ENCODE measurements at places on chromosomes 2 and 18. TPM values are rescaled to one million over a fixed set of nuclear protein-coding genes. Genes with fewer than 3 reads are reported as not detected.

Gene MC4R
- total RNA-seq = not detected

Gene TEX44
- total RNA-seq = not detected

Gene SPC25
- 0.22 TPM for total RNA-seq

Gene ST8SIA5
- total RNA-seq = not detected

Gene TRAPPC8
- 23.6 TPM for total RNA-seq

Gene TMEM247
- total RNA-seq = not detected

GRCh38 chr2:235238537-235238936, 255.3 kb upstream of the AGAP1 start:
- DNase-seq = no peak

GRCh38 chr18:71808616-71809015, 735.5 kb downstream of the CBLN2 start:
- DNase-seq = no peak

DNA sequence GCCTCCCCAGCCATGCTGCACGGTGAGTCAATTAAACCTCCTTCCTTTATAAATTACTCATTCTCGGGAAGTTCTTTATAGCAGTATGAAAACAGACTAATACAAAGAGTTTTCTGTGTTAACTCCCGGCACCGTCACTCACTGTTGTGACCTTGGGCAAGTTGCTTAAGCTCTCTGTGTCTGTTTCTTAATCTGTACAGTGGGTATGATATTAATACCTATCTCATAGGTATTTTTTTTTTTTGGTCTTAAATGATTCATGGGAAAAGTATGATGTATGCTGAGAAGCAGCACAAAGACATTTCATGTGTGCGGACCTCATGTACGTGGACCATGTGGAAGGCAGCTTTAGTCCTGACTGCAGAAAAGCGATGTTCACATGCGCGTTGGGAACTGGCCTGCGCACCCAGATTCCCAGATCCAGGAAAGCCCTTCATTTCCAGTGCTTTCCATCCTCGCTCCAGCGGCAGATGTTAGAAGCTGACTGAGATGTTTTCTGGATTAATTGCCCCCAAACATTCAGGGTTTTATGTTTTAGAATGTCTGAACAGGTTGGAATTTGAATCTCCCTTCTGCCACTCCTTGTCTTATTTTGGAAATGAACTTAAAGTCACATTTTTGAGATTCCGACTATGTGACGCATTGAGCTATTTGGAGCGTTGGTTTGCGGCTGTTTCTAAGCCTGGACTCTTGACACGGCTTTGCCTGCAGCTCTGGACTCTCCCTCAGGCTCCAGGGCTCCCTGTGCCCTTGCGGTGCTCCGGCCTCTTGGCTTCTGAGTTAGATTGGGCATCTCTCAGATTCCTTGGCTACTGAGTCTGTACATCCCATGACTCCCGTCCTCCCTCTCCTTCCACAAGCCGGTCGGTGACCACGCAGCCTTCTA, 61.4 kb downstream of the SLC4A3 start:
- DNase-seq = no peak

- DNase-seq = no peak
Measured at GRCh38 chr2:81996332-81996731, 1691.8 kb upstream of the LRRTM1 start.

DNA sequence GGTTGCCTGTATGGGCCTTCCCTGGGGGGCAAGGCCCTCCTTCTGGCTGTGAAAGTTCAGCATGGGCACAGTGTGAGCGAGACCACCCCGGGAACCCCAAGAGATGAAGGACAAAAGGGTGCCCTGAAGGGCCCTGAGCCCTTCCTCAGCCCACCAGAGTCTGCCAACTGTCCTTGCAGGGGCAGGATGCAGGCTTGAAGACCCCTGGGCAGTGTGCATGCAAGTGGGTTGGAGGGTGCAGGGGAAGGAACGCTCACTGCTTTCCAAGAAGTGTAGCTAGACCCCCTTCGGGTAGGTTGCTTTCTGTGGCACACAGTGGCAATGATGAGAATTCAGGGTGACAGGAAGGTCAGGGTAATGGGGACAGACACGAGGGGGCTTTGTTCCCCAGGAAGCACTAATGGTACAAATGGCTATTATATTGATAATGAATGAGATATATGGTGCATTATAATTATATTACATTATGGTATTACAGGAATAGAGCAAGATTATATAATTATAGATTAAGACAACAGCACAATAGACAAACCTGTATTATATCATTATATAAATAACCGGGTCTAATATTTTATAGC, 228.7 kb downstream of the ATAD2B start:
- no peak for DNase-seq

- no peak for DNase-seq
Measured at GRCh38 chr18:53305461-53305860, 919.0 kb downstream of the MBD2 start.

GRCh38 chr2:85804583-85804982, 50.8 kb downstream of the ATOH8 start:
- DNase-seq = no peak

DNA sequence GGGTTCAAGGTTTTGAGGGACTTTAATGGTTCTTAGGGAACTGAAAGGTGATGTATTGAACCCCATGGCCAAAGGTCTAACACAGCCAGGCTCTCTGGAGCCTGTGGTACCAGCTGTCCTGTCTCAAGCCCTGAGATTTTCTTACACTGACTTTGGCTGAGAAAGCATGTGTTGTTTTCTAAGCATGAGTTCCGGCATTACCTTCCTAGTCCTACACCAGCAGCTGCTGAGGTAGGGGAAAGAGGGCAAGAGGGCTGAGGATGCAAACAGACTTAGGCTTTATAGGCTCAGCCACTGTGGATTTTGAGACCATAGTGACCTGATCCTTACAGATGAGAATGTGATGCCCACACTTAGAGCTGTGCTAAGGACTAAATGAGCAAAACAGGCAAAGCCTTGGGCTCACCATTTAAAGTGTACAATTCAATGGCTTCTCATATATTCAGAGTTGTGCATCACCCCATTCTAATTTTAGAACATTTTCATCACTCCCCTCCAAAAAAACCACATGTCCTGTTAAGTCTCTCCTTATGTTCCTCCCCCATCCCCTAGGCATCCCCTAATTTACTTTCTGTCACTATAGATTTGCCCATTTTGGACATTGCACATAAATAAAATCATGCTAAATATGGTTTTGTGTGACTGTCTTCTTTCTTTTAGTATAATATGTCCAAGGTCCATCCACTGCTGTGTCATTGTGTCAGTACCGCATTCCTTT, 99.7 kb upstream of the OTOS start:
- no peak for DNase-seq

DNA sequence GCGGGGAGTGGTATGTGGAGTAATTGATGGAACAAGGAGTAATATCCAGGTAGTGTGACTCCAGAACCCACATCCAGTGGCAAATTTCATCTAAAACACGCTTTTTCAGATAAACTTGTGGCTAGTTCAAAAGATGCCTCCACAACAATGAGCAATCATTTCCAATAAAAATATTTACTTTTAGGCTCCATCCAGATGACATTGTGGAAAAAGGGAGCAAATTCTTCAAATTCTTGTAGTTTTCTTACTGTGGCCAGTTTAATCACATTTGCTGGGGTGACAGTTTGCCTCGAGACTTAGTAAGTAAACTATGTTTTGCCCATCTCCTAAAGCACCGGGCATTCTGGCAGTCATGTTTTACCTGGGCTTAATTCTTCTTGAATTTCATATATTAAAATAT, 243.6 kb downstream of the IRS1 start:
- DNase-seq = no peak

DNA sequence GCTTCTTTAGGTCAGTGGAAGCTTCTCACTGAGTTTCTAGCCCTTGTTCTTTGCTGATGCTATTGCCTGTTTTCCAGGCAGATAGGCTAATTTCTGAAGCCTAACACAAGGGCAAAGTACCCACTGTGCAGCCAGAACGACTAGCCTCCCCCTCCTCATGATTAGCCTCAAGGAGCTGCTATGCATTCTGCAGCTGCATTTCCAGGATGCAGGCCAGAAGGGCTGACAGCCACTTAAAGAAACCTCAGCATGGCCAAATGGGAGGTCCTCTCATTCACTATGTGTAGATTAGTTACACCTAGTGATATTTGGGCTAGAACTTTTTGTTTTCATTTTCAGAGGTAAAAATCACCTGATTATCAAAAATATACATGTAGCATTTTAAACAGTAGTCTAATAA, 216.0 kb downstream of the RAD51AP2 start:
- no peak for DNase-seq

DNA sequence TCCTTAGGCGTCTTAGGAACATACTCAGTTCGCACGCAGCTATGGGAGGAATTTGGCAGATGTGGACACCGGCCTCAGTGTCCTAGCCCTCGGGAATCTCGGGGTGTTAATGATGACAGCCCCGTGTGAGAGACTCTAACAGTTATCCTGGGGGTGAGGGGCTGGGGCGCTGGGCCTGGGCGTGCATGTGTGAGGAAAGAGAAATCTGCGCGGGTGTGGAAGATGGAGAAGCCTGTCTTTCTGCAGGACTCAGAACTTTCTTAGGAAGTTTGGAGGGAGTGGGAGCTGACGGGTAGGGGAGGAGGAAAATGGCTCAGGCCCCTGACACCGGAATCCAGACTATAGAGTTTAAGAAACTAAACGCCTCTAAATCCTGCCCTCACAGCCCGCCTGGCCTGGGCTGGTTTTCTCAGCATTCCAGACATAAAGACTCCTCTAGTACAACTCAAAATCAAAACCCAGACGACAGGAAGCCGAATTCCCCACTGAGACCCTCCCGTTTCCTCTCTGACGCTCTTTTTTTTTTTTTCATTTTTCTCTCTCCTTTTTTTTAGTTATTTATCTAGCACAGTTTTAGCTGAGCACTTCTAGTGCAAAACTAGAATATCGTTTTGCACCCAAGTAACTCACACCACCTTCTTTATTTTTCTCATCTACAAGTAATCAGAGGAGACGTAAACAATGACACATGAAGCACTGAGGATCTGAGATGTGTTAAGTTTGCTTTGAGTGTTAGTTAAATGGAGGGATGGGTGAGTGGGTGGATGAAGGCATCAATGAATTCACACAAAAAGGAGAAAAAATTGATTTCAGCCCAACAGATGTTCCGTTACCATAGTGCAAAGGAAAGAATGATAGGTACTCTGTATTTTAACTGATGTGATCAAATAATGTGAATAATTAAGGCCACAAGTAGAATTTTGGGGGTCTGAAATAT, 1.2 kb upstream of the HAAO start:
- no peak for DNase-seq

DNA sequence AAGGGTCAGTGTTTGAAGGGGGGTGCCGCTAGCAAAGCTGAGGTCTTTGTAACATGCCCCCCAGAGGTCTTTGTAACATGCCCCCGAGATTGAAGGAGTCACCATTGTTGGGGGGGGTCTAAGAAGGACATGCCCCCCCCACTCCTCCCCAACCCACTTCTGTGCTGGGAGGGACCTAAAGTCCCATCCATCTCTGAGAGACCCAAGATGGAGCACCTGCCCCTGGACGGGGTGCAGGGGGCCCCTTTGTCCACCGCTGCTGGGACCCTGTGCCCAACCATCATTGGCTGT, 5.9 kb upstream of the ASIC4 start:
- DNase-seq = no peak

DNA sequence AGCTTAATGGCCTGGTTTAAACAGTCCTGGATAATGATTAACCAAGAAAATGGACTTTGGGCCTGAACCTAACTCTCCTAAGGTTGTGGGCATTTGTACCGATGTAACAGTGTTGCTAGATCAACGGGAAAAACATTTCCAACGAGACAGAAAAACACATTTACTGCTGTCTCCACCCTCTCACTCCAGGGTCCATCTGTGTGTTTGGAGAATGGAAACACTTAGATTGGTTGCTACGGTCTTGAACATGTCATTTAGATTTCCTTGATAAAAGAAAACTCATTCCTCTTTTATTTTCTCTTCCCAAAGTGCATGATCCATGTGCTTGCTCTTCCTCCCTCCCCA, 88.0 kb downstream of the SOCS6 start:
- no peak for DNase-seq

DNA sequence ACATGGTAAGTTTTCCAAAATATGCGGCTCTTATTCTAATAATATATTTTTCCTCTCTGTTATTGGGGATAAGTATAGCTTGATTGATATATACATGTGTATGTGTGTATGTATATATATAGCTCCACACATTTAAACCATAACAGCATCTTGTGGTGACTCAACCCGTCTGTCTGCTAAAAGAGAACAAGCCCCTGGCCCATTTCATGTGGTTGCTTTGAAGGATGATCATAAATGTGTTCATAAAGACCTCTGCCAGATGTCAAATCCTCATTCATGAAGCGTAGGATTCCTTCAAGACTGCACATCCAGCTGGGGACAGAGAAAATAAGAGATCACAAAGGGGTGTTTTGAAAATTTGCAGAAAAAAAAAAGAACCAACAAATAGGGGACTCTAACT, 79.3 kb downstream of the RHOB start:
- no peak for DNase-seq

DNA sequence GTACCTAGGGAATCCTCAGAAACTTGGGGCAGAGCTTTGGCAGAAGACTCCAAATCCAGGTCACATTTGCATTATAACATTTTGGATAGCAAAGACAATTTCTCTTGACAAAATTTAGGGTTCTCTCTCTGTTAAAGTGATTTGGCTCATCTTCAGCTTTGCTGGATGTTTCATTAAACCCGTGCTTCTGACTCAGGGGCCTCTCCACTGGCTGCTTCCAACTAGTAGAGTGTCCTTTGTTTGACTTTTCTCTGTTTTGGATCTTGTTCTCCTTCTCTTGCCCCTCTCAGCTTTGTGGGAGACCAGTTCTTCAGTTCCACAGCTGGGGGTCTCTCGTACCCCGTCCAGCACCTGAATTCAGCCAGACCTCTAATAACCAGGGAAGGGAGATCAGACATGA, 145.6 kb downstream of the PLCL1 start:
- no peak for DNase-seq

GRCh38 chr2:200850512-200851256, 13.8 kb downstream of the CLK1 start:
- DNase-seq = no peak

DNA sequence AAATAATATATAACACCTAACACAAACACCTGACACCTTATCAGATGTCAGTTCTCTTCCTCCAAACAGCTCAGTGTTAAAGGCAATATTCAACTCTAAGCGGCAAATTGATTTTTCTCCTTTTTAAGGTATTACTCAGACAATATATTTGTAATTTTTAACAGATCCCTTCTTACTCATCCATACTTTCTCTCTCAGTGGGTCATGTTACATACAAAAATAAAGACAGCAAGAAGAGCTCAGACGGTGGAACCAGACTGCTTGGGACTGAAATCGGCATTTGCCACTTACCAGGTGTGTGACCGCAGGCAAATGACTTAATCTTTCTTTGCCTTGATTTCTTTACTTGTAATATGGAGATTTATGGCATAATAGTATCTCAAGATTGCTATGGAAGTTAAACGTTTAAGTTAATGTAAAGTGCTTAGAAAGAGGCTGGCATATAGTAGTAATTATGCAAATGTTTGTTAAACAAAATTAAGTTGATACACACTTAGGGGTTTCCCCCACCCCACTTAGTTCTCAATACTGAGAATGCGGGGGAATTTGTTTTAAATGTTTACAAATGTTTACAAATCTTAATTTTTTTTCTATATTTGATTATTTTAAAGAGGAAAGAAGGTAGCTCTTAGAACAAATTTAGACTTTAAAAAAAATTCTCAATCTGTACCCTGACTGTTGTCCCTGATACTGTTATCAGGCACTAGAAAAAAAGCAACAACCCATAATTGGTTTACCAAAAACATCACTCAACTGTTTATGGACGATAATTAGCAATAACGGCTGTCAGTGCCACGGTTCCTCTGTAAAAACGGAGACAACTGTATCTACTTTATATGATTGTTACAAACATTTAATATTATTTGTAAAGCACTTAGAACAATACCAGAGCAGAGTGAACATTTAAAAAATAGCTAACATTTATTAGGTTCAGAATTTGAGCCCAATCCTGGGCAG, 25.6 kb downstream of the MAP3K2 start:
- DNase-seq = no peak

All from CD8-positive, alpha-beta T cell (primary cell).